ENCODE measurements at places on chromosomes 5 and 9.

GRCh38 chr9:20405616-20406015, 216.7 kb downstream of the MLLT3 start:
- no peak for DNase-seq

GRCh38 chr5:125452991-125453390, 706.6 kb upstream of the ZNF608 start:
- DNase-seq = no peak

- no peak for DNase-seq
These were observed 182.4 kb downstream of the DIRAS2 start for GRCh38 chr9:90460220-90460619.

DNA sequence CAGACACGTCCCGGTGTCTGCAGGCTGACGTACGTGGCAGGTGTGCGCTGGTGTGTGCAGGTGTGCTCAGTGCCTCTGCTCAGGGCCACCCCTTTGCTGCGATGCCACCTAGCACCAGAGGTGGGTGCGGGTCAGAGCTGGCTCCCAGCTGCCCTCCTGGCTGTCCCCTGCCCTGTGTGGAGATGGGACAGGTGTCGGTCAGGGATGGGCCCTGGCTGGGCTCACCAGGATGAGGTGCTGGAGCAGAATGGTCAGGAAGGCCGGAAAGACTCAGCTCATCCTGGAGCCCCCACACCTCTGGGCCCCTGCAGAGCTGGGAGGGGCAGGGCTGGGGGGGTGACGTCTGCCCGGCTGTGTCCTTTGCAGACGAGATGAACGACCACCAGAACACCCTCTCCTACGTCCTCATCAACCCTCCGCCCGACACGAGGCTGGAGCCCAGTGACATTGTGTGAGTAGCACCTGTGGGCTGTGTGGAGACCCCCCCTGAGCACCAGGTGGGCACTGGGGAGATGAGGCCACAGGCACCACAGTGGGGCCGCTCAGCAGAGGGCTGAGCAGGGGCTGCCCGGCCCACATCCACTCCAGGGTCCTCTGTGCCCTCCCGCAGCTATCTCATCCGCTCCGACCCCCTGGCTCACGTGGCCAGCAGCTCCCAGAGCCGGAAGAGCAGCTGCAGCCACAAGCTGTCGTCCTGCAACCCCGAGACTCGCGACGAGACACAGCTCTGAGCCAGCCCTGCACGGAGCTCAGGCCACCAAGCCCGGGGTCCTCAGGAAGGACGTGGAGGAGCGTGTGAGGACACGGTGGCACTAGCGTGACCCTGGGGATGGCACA, 89.7 kb downstream of the KCNT1 start:
- DNase-seq = no peak

DNA sequence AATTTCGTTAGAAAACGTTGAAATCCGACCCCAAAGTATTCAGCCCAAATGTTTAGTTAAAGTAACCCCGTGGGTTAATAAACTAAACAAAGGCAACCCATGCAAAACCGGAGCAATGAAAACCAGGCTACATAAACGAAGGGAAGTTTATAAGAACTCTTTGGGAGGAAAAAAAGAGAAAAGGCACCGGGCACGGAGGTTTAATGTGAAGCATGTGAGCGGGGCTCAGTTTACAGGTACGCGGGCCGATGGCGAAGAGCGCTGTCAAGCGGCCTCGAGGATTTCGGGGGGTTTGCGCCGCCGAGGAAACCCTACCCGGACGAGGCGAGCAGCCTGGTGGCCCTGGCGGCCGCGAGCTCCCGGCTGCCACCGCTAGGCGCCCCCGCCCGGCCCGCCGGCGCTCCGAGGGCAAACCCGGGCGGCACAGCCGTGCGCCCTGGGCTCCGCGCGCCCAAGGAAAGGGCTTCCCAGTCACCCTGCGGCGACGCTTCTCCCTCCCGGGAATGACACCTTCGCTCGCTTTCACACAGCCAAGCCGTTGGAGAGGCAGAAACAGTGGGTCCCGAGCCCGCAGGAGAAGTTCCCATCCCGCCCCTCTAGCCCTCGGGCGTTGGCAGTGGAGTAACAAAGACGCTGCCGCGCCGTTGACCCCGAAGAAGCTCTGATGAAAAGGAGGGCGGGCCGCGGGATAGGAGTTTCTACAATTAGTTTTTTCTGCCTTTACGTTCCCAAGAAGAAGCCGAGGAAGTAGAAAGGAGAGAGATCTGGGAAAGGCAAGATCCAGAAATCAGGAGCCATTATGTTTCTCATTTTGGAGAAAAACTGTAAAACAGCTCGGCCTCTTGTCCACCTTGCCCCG, 126.0 kb downstream of the TMEM174 start:
- no peak for DNase-seq

- no peak for DNase-seq
These were observed 11.2 kb upstream of the PPIC start for GRCh38 chr5:123047706-123048105.

DNA sequence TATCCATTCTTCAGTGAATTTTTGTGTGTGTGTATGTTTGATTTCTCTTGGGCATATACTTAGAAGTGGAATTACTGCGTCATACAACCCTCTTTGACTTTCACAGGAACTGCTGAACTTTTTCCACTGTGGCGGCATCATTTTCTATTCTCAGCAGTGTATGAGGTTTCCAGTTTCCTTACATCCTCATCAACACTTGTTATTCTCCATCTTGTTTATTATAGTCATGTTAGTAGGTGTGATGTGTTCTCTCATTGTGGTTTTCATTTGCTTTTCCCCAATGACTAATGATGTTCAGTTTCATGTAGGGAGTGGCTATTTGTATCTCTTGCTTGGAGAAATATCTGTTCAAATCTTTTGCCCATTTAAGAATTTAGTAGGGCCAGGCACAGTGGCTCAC, 2.6 kb downstream of the ZNF79 start:
- DNase-seq = no peak

DNA sequence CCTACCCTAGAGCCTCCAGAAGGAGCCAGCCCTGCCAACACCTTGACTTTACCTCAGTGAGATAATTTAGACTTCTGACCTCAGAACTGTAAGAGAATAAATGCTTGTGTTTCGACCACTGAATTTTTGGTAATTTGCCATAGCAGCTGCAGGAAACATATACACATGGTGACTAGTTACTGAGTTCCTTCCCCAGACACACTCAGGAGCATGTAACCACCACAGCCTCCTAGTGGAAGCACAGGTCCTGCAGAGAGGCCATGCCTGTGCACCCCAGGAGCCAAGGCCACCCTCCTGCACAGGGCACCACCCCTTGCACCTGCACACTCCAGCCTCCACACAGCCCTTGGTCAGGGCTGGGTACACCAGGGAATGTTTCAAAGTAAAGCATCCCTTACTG, 7.6 kb upstream of the CAMSAP1 start:
- DNase-seq = no peak

DNA sequence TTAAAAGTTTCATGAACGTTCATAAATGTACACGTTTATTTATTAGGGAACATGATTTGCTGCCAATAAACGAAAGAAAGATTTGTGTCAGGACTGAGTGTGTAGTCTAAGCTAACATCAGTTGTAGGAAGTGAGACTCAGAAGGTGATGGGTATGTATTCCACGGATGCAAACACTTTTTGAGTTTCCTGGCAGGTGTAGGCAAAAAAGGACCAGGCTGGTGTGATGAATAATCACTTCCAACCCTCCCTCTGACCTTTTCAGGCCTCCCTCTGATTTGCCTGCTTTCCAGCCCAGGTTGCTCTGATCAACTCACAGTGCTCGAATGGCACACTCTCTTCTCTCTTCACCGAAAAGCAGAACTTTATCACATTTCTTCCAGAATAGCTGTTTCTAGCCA, 51.8 kb downstream of the BASP1 start:
- no peak for DNase-seq

- DNase-seq = no peak
These were observed 73.9 kb downstream of the PBX3 start for GRCh38 chr9:125821078-125821477.

- no peak for DNase-seq
These were observed 4.5 kb downstream of the FANCC start for GRCh38 chr9:95313010-95313498.

GRCh38 chr5:9438596-9439354, 107.1 kb downstream of the SEMA5A start:
- DNase-seq = no peak

DNA sequence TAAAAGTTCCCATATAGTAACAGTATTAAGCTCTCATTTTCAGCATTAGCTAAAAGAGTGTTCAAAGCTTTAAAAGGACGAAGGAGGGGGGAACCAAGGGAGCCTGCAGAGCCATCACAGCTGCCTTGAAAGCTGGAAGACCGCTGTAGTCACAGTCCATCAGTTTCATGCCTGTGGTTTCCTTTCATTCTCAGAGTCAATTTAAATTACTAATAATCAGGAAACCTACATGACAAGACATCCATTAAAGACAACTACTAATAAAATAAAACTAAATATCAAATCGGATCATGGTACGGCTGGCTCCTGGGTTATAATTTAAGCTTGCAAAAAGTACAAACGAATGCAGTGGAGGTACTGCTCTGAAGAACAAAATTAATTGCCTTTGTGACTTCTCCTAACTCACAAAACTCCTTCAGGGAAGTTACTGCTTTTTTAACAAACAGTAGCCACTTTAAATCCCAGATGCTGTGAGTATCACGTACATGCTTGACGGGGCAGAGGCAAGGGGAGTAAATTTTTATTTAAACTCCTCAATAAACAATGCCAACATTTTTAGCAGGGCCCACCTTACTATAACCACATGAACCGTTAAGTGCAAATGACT, 213.5 kb downstream of the DENND1A start:
- DNase-seq = no peak

- DNase-seq = no peak
These were observed 631 bp upstream of the RCL1 start for GRCh38 chr9:4792054-4792571.

DNA sequence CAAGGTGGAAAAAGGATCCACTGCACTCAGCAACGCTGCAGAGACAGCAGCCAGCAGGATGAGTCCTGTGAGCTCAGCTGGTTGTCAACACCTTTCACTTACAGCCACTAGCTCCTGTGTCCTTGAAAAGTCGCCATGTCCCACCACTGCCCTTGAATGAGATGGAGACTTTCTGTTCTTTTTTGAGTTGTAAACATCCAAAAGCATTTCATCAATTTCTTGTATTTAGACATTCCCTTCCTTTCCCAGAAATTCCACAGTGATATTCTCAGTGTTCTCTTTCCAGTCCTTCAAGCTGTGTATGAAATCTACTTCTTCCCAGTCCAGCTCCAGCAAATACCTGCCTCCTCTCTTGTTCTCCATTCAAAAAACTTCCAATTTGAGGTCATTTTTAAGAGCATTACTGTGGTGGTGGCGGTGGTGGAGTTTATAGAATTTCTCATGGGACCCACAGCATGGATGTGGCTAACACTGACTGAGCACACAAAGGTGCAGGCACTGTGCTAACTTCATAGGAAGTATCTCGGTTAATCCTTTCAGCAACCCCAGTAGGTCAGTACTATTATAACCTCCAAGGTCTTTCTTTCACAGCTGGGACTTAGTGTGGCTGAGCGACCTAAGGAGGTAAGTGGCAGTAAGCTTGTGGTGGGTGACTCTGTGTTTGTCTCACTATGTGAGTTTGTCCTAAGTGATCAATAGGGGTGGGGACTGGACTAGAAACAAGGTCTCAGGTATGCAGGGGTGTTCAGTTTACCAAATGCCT, 15.0 kb upstream of the GPX3 start:
- no peak for DNase-seq

- DNase-seq = no peak
These were observed 63.3 kb downstream of the TMEM38B start for GRCh38 chr9:105757496-105758251.

- no peak for DNase-seq
These were observed 432.9 kb downstream of the SPATA31D1 start for GRCh38 chr9:82421498-82421897.

- no peak for DNase-seq
These were observed 12.3 kb downstream of the GFPT2 start for GRCh38 chr5:180340856-180341255.

DNA sequence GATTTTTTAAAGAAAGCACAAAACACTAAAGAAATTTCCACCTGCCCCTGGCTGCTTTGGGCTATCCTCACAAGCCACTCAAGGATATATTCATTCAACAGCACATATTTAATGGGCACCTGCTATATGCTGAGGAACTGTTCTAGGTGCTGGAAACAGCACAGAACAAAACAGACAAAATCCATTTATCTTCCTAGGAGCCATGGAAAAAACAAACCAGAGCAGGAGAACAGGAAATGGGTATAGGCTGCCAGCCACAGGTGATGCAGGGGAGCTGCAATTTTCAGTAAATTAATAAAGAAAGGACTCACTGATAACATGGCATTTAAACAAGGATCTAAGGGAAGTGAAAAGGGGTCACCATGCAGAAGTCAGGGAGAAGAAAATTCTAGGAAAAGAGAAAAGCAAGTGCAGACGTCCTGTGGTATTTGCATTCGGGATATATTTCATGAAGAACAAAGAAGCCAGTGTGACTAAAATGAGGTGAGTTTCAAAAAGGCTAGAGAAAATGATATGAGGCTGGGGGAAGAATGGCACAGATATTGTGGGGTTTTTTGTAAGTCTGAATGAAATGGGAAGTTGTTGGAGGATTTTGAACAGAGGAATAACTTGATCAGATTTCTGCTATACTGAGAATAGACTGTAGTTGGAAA, 152.2 kb downstream of the ADAMTSL1 start:
- no peak for DNase-seq

GRCh38 chr9:121294866-121295661, 27.1 kb downstream of the GSN start:
- DNase-seq = no peak

DNA sequence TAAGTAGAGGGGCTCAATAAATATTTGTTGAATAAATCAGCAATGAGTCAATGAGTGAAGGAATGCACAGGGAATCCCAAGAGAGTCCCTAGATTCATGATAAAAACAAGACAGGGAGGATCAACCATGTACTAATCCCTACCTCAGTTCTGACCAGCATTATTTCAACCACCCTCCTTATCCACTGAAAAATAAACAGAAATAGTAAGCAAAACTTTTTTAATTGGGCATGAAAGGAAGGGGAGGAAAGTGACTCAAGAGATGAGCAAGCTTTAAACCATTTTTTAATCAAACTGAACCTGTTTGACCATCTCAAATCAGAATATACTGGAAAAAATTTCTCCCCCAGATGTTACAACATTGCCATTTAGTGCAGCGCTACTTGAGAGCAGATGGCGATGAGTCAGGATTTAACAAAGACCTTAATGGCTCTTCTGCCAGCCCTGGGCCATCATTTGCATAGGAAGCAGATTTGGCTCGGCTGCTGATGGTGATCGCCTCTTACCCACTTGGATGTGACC, 194.8 kb upstream of the SLC30A5 start:
- no peak for DNase-seq

DNA sequence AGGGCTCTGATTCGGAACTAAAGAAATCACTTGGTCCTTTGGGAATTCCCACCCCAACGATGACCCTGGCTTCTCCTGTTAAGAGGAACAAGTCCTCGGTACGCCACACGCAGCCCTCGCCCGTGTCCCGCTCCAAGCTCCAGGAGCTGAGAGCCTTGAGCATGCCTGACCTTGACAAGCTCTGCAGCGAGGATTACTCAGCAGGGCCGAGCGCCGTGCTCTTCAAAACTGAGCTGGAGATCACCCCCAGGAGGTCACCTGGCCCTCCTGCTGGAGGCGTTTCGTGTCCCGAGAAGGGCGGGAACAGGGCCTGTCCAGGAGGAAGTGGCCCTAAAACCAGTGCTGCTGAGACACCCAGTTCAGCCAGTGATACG, 83.4 kb downstream of the GOLPH3 start:
- no peak for DNase-seq

Data from stimulated activated CD8-positive, alpha-beta memory T cell treated with anti-CD3 and anti-CD28 coated beads, Interleukin-4, amount 100 ng/mL, for 24 hours (primary cell).